ENCODE measurements at places on chromosomes 5 and 9. TPM values are rescaled to one million over a fixed set of nuclear protein-coding genes. Genes with fewer than 3 reads are reported as not detected.

EFNA5 gene
- total RNA-seq, result 0.77 TPM

TRIM36 gene
- 0.09 TPM for total RNA-seq

LRRC19 gene
- total RNA-seq, result not detected

FOXE1 gene
- total RNA-seq, result not detected

KCNMB1 gene
- total RNA-seq, result not detected

Measured in bronchial smooth muscle cell (primary cell).